ENCODE measurements at places on chromosomes 16 and 17.

DNA sequence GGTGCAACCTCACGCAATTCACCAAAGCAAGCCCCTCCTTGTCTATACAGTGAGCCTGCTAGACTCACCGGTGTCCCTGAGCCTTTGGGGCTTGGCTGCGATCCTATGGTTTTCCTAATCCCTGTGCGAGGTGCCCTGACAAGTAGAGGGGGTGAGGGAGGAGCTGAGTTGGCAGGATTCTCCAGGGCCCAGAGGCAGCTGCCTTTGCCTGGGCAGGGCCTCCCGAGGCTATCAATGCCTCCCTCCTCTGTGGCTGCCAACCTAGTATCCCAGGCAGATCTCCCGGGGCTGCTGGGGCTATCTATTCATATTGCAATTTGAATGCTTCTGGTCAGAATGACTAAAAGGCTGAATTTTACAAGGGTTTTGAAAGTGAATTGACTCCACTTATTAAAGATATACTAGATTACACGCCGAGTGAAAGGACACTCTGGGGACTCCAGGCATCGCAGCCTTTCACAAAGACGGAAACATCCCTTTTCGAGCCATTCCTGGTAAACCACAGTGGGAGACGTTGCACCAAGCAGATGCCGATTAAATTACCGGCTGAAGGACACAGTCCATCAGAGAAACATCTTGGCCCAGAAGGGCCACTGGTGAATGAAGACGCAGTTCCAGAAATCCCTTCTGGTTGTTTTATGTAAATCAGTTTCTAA is 11.3 kb upstream of the PITPNM3 start:
- no peak for DNase-seq

GRCh38 chr17:34130544-34130943 is 124.5 kb upstream of the CCL2 start:
- no peak for DNase-seq

GRCh38 chr17:39981207-39981741 is 667 bp downstream of the PSMD3 start:
- no peak for DNase-seq

DNA sequence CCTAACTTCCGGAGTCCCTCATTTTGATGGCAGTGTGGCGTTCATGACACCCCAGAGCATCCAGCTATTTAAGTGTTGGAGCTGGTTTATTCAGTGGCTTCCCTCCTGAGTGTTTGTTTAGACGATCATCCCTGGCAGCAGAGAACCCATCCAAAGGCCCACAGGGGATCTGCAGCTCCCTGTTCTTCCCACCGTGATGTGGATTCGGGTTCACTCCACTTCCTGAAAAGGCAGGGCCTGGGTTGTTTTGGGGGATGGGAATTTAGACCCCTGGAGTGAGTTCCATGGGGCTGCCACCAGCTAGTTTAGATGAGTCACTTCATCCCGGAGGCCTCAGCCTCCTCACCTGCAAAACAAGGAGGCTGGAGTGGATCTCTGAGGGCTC is 2.3 kb downstream of the KSR1 start:
- DNase-seq = no peak

DNA sequence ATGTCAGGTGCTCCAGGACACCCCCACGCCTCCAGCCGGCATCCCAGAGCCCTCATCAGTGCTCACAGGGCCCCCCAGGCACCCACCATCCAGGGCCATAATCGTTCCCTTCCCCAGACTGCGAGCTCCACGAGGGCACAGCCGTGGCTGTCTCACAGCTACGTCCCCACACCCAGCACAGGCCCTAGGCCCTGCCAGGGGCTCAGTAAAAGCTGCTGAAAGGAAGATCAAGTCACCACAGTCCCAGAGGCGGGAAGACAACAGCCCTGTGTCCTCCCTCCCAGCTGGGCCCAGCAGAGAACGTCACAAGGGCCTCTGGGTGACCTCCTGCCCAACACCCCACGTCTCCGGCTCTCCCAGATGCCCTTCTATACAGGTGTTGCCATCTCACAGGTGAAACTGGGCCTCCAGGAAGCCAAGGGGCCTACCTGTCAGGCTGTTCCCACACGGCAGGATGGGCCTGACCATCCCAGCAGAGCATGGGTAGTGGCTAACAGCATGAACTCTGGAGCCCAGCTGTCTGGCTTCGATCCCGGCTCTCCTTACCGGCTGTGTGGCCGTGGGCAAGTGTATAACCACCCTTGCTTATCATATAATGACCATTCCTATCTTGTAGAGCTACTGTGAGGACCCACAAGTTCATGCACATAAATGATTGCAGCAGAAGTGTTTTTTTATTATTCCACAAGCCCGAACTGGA is 17.9 kb downstream of the ARL2BP start:
- no peak for DNase-seq

GRCh38 chr17:77465358-77466041 is 324.7 kb downstream of the SEC14L1 start:
- peak; percentile 66 for DNase-seq

DNA sequence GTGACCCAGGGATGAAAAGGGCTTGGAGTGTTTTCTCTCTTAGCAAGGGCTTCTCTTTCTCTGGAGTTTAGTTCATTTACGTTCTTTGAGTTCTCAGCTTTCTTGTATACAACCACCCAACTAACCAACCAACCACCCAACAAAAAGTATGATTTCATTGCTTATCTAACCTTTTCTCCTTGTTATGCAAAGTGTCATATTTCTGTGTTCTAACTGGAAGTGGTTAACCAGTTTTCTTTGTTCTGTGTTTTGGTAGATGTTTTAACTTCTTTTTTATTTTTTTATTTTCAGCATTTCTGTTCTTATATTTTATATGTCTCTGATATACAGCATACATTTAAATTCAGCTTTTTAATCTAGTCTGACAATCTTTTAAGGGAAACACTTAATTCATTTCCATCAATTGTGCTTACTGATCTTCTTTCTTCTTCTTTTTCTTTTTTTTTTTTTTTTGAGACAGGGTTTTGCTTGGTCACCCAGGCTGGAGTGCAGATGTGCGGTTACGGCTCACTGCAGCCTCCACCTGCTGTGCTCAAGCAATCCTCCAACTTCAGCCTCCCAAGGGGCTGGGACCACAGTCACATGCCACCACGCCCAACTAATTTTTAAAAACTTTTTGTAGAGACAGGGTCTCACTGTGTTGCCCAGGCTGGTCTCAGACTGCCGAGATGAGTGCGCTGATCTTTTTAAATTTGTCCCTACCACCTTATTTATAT is 29.6 kb downstream of the NLK start:
- no peak for DNase-seq

GRCh38 chr17:48187872-48188608 is 80.5 kb downstream of the SNX11 start:
- no peak for DNase-seq

DNA sequence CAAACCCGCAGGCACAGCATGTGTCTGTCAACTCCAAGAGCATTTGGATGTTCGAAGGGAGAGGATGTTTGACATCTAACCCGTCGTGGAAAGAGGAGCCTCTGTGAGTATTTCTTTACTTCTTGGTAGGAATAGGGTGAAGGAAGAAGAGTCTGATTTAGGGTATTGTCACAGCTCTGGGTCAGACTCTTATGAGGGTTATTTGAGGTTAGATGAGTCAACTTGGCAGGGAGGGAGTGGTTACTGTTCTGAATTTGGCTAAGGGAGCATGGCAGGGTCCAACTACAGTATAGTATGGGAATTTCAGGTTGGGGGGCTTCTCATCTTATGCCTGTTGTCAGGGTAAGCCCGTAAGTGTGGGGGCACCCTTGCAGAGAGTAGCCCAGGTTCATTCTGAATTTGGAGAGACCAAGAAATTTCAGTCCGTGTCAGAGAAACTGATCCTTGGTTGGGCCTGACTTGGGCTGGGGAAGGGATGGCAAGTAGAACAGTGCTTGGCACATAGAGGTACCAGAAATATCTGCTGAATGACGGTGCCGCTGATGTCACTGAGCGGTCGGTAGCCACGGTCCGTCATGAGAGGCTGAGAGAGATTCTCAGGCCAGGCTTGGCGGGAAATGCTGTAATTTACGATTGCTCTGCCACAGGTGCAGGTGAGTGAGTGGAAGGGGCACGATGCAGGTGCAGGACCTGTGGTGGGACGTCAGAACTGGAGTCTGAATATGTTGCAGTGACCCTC is 43.2 kb downstream of the MYH3 start:
- no peak for DNase-seq

GRCh38 chr16:27841911-27842310 is 221.6 kb downstream of the GSG1L start:
- no peak for DNase-seq

GRCh38 chr16:75660726-75661302 is 13.2 kb downstream of the TERF2IP start:
- DNase-seq = no peak

- no peak for DNase-seq
These were observed 76.8 kb upstream of the ASIC2 start for GRCh38 chr17:33369876-33370275.

GRCh38 chr16:11586378-11586855 is 302 bp downstream of the LITAF start:
- no peak for DNase-seq

DNA sequence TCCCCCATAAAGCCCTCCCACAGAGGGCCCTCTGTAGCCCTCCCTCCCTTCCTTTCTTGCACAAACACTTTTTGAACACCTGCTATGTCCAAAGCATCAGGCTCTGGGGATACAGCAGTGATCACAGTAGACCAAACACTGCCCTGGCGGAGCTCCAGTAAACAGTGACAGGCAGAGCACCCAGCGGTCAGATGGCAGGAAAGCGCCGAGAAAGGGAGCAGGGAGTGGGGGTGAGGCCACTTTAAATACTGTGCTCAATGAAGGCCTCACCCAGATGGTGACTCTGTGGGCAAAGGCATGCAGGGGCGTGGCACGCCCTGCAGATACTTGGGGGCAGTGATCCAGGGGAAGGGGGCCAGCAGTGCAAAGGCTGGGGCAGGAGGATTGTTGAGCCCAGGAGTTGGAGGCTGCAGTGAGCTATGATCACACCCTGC is 7.6 kb downstream of the PRR29 start:
- DNase-seq = no peak

GRCh38 chr16:12881740-12882139 is 19.7 kb upstream of the SHISA9 start:
- DNase-seq = no peak

DNA sequence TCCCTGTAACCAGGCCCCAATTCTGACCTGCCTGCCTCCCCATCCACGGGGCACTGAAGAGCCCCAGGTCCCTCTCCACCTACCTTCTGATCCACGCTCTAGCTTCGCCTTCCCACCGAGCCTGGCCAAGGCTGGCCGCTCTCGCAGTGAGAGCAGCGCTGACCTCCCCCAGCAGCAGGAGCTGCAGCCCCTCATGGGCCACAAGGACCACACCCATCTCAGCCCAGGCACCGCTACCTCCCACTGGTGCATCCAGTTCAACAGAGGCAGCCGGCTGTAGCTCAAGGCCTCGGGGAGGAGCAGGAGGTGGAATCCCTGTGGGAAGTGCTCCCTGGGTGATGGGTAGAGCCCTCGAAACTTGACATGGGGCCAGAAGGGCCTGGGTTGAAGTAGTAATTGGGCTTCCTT is 8.4 kb upstream of the PLEKHG4 start:
- DNase-seq = no peak

DNA sequence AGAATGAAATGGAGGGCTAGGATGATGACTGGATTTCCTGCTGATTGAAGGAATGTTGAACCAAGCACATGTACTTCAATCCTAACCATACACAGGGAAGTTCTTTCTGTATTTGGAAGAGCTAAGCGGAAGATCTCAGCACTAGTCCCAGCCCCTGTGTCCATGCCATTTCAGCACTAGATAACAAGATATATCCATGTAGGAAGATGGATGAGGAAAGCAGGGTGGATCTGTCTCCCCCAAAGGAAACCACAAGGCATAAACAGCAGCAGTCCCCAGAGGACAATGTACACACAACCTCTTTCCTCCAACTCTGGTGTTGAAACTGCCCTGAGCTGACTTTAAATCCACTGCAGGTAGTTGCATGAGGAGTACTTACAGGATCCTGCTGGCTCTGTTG is 75.1 kb downstream of the GRIN2A start:
- no peak for DNase-seq

GRCh38 chr16:85251225-85251760 is 139.0 kb upstream of the CIBAR2 start:
- no peak for DNase-seq

DNA sequence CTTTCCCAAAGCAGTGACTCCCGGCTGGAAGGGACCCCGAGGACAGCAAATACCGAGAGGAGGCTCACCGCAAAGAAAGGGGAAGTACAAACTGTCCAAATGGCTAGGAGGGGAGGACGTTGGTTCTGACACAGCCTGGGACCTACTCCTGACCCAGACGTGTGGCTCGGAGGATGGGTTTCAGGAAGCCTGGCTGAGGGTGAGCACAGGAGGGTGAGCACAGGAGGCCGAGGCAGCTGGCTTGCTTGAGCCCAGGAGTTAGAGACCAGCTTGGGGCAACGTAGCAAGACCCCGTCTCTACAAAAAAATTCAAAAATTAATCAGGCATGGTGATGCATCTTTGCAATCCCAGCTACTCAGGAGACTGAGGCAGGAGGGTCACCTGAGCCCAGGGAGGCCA is 83.2 kb downstream of the C16orf78 start:
- no peak for DNase-seq

- no peak for DNase-seq
These were observed 125.4 kb downstream of the MAP2K6 start for GRCh38 chr17:69539781-69540319.

DNA sequence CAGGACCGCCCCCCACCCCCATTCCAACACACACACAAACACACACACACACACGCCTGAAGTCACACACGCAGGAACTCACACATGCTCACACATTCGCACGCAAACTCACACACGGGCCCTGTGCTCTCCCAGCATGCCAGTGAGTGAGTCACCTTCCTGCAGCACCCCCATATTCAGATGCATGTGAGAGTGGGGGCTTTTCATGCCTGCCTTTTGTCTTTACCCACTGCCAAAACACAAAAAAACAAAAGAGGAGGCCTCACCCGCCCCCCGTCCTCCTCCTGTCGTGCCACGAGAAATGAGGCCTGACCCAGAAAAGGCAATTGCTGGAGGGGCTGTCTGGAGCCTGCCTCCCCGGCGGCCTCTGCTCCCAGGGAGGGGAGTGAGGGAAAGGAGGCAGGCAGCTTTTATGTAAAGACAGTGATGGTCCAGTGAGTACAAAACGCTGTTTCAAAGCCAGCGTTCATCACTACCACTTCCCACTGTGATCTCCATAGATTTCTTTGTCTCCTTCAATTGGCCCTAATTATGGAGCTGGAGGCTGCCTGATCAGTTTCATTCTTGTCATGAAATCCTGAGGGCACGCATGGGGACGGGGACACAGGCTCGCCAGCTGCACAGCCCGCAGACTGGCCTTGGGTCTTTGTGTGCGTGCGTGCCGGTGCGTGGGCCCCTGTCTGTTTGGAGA is 29.5 kb upstream of the GSE1 start:
- DNase-seq = no peak

- DNase-seq = no peak
These were observed 261.1 kb downstream of the C16orf95 start for GRCh38 chr16:87056083-87056482.

Measured in stimulated activated CD4-positive, alpha-beta T cell treated with anti-CD3 and anti-CD28 coated beads, Interleukin-12 subunit alpha, Interleukin-12 subunit beta, amount 100 ng/mL, for 4 hours (primary cell).